ENCODE measurements at places on chromosomes 5 and 9. TPM values are rescaled to one million over a fixed set of nuclear protein-coding genes. Genes with fewer than 3 reads are reported as not detected.

DNA sequence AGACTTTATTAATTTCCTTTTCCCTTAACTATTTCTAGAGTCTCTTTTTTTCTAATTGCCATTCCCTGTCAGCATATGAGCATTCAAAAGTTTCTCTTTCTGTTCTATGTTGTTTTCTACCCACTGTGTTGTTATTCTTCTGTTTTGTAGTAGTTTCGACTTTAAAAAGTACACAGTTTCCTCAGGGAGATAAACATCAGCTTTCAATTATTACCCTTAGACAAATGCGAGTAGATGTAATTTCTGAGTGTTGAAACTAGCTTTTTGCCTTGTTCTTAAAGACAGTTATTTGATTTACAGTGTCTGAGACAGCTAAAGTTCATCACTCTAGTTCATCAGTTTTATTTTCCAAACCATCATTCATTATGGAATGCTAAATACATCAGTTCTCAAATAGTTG, 19.5 kb downstream of the MTREX start:
- no peak for DNase-seq

CDH6 gene
- 0.30 TPM for polyA plus RNA-seq

GRCh38 chr9:35495984-35496383, 6.1 kb downstream of the RUSC2 start:
- DNase-seq: no peak

PCDHGC4 gene
- 0.18 TPM for polyA plus RNA-seq

- no peak for DNase-seq
Measured at GRCh38 chr9:98329904-98330303, 74.5 kb upstream of the TBC1D2 start.

GABRB2 gene
- polyA plus RNA-seq: 0.06 TPM

GRCh38 chr5:10724781-10725507, 36.1 kb downstream of the DAP start:
- peak; percentile 41 for DNase-seq

GRCh38 chr5:15350614-15351013, 149.4 kb upstream of the FBXL7 start:
- no peak for DNase-seq

DNA sequence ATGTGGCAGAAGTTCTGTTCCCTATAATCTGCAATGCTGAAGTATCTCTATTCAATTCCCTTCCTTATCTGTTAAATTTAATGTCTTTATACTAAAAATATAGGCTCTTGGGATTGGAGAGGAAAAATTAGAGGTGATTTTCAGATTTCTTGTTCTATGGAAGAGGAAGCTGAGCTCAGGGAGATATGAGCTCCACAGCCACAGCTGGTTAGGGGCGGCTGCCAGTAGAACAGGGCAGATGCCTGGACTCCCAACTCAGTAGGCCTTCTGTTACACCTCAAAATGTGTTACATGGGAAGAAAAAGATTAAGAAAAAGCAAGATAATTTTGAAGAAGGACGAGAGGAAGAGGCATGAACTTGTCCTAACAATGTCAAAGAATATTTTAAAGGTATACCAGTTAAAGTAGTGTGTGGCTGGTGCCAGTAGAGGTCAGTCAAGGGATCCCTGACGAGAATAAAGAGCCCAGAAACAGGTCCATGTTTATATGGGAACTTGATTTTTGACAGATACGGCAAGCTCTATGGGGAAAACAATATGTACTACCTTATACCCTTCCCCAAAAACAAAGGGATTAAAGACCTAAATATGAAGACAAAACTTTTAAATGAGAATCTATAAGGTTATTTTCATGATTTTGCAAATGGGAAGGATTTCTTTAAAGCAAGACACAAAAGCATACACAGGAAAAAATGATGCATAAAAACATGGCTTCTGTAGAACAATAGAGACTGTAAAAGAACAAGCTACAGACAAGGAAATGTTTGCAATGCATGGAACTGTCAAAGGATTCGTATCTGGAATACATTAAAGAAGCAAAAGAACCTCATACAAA, 28.7 kb downstream of the DNAJC21 start:
- DNase-seq: no peak

- DNase-seq: no peak
Measured at GRCh38 chr5:172463031-172463430, 8.7 kb upstream of the SH3PXD2B start.

SPAG8 gene
- polyA plus RNA-seq: 1.2 TPM

MOB3B gene
- 1.8 TPM for polyA plus RNA-seq

DNA sequence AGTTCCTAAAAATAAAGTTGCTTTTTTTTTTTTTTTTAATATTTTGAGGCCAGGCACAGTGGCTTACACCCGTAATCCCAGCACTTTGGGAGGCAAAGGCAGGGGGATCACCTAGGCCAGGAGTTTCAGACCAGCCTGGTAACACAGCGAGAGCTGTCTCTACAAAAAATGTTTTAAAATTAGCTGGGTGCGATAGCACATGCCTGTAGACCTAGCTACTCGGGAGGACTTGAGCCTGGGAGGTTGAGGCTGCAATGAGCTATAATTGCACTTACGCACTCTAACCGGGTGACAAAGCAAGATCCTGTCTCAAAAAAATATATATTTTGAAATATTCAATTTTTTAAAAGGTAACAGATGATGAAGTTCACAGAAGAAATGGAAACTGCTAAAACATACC, 22.9 kb downstream of the GOLPH3 start:
- DNase-seq: no peak

- no peak for DNase-seq
Measured at GRCh38 chr9:135746565-135746964, 44.6 kb downstream of the KCNT1 start.

DNA sequence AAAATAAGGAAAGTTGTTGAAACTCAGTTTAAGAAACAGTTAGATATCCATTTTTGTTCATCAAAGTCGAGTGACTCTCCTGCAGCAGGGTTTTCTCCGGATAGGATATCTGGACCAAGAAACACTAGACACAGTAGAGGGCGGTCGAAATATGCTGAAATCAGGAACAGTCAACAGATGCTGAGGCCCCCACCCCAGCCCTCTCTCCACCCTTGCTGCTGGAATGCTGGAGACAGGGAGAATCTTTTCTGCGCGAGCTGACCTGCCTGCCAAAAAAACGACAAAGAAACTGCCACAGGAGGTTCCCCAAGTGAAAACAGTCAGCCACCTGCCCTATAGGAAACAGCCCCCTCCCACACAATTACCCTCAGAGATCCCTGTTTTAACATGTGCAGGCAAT, 4.3 kb upstream of the IL13 start:
- DNase-seq: no peak

GRCh38 chr9:93223260-93224180, 39.6 kb downstream of the WNK2 start:
- DNase-seq: no peak

GRCh38 chr5:153432583-153432982, 57.9 kb upstream of the GRIA1 start:
- no peak for DNase-seq

DNA sequence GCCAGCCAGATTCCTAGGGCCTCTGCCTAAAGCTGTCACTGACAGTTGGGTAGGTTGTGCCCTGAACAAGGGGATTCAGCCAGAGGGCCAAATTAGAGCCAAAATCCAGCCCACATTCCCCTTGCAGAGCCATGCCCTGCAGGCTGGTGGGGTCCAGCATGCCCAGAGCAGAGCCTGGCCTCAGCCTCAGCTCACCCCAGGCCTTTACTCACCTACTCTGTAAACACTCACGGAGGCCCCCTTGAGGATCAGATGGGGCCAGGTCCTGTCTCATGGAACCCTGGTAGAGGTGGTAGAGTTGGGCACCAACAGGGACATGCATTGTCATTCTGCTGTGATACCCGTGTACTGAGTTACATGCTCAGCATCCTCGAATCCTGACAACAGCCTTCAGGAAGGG, 74.9 kb downstream of the LMX1B start:
- DNase-seq: no peak

- no peak for DNase-seq
Measured at GRCh38 chr9:76707510-76707909, 56.7 kb upstream of the PCA3 start.

CDC42SE2 gene
- 8.9 TPM for polyA plus RNA-seq

GRCh38 chr5:78473751-78474150, 113.3 kb downstream of the SCAMP1 start:
- DNase-seq: no peak

DNA sequence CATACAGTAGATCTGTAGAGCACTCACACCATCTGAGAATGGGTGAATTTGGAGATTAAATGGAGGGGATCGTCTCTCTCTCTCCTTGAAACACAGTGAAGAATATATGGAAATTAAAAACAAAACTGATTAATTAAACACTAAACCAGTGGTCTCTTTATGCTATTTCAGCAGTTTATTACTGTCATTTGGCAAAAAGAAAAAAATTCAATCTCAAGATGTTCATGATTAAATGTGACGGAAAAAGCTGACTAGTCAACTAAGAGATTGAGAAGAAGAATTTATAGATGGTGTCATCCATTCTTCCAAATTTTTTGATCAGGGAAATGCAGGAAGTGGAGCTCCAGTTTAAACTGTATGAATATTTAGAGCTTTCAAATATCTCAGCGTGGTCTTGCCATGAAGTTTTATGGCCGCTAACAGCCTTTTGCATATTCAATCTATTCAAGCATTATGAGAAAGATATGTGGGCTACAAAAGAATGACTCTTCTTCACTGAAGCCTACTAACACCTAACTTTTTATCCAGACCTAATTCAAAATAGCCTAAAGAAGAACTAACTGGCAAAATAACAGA, 121.6 kb upstream of the DPYSL3 start:
- DNase-seq: no peak

DOCK8 gene
- polyA plus RNA-seq: 0.32 TPM

DNA sequence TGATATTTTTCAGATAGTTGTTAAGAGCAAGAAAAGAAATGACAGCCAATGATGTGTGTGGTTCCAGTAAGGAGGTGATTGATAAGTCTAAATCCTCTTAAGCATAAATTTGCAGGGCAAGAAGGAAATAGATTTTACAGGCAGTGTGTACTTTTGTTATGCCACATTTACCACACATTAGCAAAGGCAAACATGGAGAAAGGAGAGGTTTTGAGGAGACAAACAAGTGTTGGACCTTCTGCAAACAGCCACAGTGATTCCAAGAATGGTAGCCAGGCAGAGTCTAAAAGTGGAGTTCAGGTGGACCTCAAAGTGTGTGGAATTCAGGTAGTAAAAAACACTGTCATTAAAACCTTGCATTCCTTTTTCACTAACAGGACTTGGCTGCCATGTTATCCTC, 295.9 kb upstream of the ITGA1 start:
- no peak for DNase-seq

GRCh38 chr5:132353486-132353995, 16.0 kb upstream of the SLC22A5 start:
- no peak for DNase-seq

GRCh38 chr5:150651382-150651781, 9.7 kb upstream of the MYOZ3 start:
- no peak for DNase-seq
